MCF 10A (cell line): ENCODE measurements at places on chromosomes 2 and 18. TPM values are rescaled to one million over a fixed set of nuclear protein-coding genes. Genes with fewer than 3 reads are reported as not detected.

SGO2 gene
- 9.5 and 14.2 TPM in 2 replicates for total RNA-seq

MAP4K4 gene
- 143 and 162 TPM in 2 replicates for total RNA-seq

FEV gene
- not detected in 2 replicates for total RNA-seq

KCTD1 gene
- 29.5 and 37.9 TPM in 2 replicates for total RNA-seq

SERPINB4 gene
- total RNA-seq, result not detected in 2 replicates

RNASEH1 gene
- total RNA-seq, result 43.2 and 48.3 TPM in 2 replicates

SCN9A gene
- total RNA-seq, result 1.3 and 1.9 TPM in 2 replicates

NR4A2 gene
- total RNA-seq, result 1.4 and 2.6 TPM in 2 replicates

SMYD1 gene
- total RNA-seq, result not detected in 2 replicates

CLASP1 gene
- total RNA-seq, result 76.5 and 81.9 TPM in 2 replicates

IL36B gene
- total RNA-seq, result not detected in 2 replicates

RIT2 gene
- not detected in 2 replicates for total RNA-seq

TUBB8B gene
- not detected in 2 replicates for total RNA-seq

TMEM200C gene
- total RNA-seq, result not detected in 2 replicates

SPDYA gene
- 2.6 and 2.8 TPM in 2 replicates for total RNA-seq

FSHR gene
- total RNA-seq, result not detected in 2 replicates

ARHGEF33 gene
- 0.07 and 0.76 TPM in 2 replicates for total RNA-seq

CRYBA2 gene
- total RNA-seq, result not detected in 2 replicates

RNU2-63P gene
- 5.0 and 9.1 TPM in 2 replicates for total RNA-seq

PKP4 gene
- total RNA-seq, result 62.3 and 63.7 TPM in 2 replicates

LYG2 gene
- total RNA-seq, result not detected in 2 replicates

FIGN gene
- total RNA-seq, result 9.0 and 11.7 TPM in 2 replicates

PARD6G gene
- total RNA-seq, result 8.1 and 8.2 TPM in 2 replicates

ATP6V1C2 gene
- total RNA-seq, result 0.19 and 0.47 TPM in 2 replicates

CHRND gene
- total RNA-seq, result not detected in 2 replicates

ALS2 gene
- total RNA-seq, result 14.6 and 20.7 TPM in 2 replicates

TWIST2 gene
- total RNA-seq, result 30.2 and 31.6 TPM in 2 replicates

DPYSL5 gene
- total RNA-seq, result not detected in 2 replicates

KLHL29 gene
- 36.3 and 43.1 TPM in 2 replicates for total RNA-seq

SLC14A1 gene
- total RNA-seq, result not detected in 2 replicates

PSMG2 gene
- total RNA-seq, result 88.6 and 100 TPM in 2 replicates

SLC5A6 gene
- 25.9 and 26.9 TPM in 2 replicates for total RNA-seq

CCDC102B gene
- 3.4 and 3.5 TPM in 2 replicates for total RNA-seq

NCKAP5 gene
- not detected in 2 replicates for total RNA-seq

DAW1 gene
- 0.64 and 1.1 TPM in 2 replicates for total RNA-seq

STPG4 gene
- total RNA-seq, result 0.83 TPM in 1 of 2 replicates, not detected in the other

EGR4 gene
- total RNA-seq, result 0.22 and 0.37 TPM in 2 replicates

SCN7A gene
- total RNA-seq, result not detected in 2 replicates
